Neural progenitor cell (in vitro differentiated cells): ENCODE measurements at places on chromosomes 3 and 15.
A peak's percentile ranks its signal among the peaks of the same experiment; 100 is the strongest.

- H3K27ac ChIP-seq, result no peak overlapping the region
- H3K36me3 ChIP-seq, result no peaks in the 10 kb centered on the region
- no peak for DNase-seq
Observed at GRCh38 chr15:36218322-36218721, 361.1 kb upstream of the CDIN1 start.

DNA sequence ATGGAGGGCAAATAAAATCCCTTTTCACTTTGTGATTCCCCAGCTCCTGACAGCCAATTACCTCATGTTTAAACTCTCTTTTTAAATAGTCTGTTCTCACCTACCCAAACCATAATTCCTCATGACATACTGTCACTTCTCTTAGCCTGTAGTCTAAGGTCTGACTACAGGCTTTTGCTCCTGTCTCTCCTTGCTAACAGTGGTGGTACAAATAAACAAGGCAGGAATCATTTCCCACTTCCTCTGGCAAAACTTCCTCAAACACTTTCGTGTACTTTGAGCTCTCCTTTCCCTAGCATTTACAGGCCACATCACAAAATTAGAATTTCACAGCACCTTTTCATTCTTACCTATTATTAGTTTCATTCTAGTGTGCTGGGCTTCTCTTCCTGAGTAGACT, 51.8 kb downstream of the ATP8B4 start:
- no peaks in the 10 kb centered on the region for H3K36me3 ChIP-seq
- H3K4me1 ChIP-seq, result peaks cover 9% of the 10 kb centered on the region
- no peak overlapping the region for H3K27ac ChIP-seq
- no peak for DNase-seq

DNA sequence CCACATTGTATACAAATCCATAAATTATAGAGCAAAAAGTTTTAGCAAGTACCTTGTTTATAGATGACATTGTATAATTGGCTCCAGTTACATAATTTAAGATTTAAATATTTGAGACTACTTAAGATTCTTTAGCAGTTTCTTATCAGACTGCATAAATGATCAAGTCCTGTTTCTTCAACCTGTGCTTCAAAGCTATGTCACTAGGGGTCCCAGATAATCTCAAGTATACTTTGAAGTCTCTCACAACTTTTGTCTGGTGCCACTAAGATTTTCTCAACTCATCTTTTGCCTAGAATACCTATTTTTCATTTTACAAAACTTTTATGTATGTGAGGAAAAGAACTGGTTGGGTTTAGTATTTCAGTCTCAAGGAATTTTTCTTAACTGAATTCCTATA, 205.5 kb downstream of the STAG1 start:
- no peak overlapping the region for H3K4me3 ChIP-seq
- no peaks in the 10 kb centered on the region for H3K36me3 ChIP-seq
- no peak overlapping the region for H3K27ac ChIP-seq
- no peaks in the 10 kb centered on the region for H3K4me1 ChIP-seq

GRCh38 chr3:179083977-179084376, 12.4 kb upstream of the ZMAT3 start:
- no peak overlapping the region for H3K4me3 ChIP-seq
- DNase-seq, result peak; percentile 32
- no peak overlapping the region for H3K27ac ChIP-seq
- no peaks in the 10 kb centered on the region for H3K36me3 ChIP-seq
- no peaks in the 10 kb centered on the region for H3K27me3 ChIP-seq
- H3K4me1 ChIP-seq, result peaks cover 9% of the 10 kb centered on the region
